ENCODE measurements at places on chromosomes 3 and 15.

DNA sequence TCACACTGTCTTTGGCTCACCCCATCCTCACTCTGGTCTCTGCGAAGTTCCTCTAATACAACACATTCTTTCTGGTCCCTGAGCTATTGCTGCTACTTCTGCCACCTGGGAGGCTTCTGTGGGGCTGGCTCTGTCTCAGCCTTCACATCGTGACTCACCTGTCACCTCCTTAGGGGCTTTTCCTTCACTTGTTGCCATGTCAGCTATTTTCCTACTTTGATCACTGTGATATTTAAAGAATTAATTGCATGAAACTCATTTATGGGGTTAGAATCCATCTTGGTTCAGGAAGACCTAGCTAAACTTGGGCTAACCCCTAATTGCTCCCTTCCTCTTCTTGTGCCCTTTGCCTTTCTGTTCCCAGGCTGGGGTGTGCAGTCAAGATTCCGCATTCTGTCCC lies 346.9 kb downstream of the WDR72 start:
- DNase-seq, result no peak

- DNase-seq, result no peak
These were observed 85.6 kb downstream of the OSBPL10 start for GRCh38 chr3:31895471-31895870.

- DNase-seq, result no peak
These were observed 143.9 kb downstream of the NECTIN3 start for GRCh38 chr3:111215481-111215880.

DNA sequence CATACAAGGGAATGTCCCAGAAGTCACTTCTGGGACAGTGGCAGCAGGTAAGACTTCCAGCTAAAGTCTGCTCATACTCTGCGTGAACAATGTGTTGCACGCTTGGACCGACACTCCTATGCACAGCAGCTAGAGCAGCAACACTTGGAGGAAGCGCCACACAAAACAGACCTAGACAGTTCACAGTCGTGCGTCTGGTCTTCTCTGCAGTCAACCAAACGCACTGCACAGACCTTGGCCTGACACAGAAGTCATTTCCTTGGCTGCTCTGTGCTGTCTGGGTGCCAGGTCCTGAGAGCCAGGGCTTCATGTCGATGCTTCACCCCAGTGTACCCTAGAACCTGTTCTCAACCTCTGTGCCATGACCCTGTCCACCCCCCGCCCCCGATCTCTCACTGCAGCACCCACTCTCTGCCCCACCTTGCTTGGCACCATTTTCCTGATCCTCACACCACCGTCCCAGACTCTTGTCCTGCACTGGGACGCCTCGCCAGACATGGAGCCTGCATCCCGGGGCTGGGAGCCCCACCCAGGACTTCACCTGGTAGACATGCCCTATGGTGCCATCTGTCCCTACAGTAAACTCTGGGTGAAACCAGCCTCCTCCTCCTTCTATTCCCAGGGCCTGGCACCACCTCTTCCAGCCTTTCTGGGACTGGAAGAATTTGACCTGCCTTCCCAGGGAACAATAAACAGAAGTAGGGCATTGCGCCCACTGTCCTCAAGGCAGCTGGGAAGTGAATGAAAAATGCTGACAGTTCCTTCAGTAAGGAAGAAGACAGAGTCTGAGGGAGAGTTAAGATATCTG lies 3.1 kb downstream of the ATP10A start:
- no peak for DNase-seq

DNA sequence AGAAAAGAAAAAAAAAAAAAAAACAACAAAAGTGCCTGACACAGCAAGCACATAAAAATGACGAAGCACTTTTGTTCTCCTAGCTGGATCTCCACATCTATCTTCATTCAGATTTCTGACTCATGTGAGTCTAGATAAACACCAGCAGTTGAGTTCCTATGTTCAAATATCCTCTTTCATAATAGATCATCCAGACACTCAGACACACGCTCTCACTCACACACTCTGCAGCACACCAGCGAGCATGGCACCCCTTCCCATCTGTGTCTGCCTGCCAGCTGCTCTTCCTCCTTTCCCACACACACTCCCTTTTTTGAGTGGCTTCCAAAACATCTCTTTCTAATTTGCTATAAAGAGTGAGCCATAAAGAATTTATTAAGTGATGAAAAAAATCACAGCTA lies 19.8 kb upstream of the CELF6 start:
- DNase-seq, result peak; percentile 33

GRCh38 chr15:47987908-47988532 lies 132.8 kb upstream of the SLC24A5 start:
- peak; percentile 91 for DNase-seq

GRCh38 chr3:148861277-148861869 lies 3.7 kb upstream of the CPA3 start:
- DNase-seq, result peak; percentile 76

GRCh38 chr3:184428561-184429175 lies 48.8 kb downstream of the CHRD start:
- DNase-seq, result no peak

- DNase-seq, result no peak
These were observed 195.8 kb downstream of the ZMAT3 start for GRCh38 chr3:178875836-178876235.

- DNase-seq, result no peak
These were observed 41.4 kb upstream of the EIF1B start for GRCh38 chr3:40267937-40268724.

- no peak for DNase-seq
These were observed 34.9 kb downstream of the CRTC3 start for GRCh38 chr15:90564590-90564989.

- peak; percentile 25 for DNase-seq
These were observed 79.8 kb downstream of the LIPC start for GRCh38 chr15:58511599-58511987.

DNA sequence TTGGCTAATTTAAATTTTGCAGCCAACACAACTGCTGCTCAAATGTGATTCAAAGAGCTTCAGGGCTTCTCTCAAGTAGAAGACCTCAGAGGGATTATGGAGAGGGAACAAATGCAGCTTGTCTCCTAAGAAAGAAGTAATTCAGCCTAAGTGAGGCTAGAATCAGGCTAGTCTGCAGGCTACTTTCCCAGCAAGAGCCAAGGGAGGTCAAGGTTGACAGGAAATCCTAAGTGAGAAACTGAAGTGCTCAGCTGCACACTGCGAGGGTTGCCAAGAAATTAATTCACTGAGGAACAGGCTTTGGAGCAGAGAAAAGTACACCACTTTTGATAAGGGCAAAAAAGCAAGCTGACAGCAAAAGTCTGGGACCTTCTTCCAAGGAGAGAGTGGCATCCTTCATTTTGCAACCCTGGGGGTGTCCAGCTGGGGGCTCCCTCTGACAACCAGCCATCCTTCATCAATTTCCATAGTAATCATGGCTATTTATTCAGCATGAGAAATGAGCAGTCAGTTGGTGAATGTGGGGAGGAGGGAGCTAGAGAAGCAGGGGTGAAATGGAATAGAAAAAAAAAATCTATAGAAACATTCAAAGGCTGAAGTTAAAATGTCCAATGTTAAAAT lies 646.4 kb upstream of the ADAMTS9 start:
- DNase-seq, result no peak

DNA sequence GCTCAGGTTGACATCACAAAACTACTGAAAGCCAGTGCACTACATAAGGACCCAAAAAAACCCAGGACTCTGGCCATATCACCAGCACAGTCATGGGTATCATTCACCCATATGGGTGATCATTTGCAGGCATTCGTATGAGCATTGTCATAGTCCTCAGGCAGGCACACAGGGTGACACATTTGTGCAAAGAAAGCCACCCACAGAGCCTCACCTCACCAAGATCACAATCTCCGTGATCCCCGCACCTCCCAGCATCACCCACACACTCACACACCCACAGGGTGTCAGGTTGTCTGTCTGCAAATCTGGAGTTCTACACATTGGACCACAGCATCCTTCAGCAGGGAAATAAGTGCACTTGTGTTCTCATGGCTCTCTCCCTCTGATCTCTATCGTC lies 166.0 kb upstream of the LPP start:
- DNase-seq, result no peak

DNA sequence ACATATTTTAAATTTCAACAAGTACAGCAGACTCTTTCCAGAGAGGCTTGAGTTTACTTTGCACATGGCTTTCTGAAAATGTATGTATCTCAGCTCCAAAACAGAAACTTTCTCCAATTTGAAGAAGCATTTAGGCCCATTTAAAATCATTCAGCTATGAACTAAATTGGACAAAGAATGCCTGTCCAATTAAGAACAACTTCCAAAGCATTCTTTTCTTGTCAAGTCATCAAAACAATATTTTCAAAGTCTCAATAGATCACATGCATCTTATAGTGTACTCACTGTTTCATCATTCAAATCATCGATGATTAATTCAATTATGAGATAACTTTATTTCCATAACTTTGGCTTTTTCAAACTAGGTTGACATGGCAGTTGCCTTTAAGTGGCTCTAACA lies 95.2 kb downstream of the KBTBD8 start:
- no peak for DNase-seq

DNA sequence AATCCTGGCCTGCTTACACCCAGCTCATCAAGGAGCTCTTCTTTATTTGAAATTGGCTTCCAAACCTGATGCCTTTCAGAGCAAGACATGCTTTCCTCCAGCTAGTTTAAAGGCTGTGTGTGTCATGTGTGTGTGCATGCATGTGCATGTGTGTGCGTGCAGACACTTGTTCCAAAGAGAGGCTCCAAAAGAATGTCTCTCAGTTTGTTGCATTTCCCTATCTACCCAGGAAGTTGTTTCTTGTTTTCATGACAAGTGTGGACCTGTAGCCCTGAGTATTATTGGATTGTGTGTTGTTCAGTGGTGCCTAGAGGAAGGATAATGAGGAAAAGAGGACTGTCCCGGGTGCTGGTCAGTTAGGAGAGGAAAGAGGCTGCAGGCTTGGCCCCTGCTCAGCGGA lies 240.0 kb downstream of the THSD4 start:
- DNase-seq, result no peak

DNA sequence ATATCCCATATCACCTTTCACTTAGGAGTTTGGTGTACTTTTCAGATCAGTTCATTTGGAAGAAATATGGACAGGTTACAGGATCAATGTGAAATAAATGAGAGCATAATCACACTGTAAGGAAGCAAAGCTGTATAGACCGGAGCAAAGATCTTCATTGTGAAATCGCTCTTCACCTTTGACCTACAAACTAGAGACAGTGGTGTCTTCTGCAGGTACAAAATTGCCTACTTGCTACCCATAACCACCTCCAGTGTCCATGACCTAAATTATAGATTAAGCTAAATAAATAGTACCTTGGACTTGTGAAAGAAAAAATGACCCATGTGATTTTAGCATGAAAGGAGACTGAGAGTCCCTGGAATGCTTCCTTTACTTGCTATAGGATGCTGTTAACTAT lies 379.5 kb upstream of the SUCLG2 start:
- DNase-seq, result no peak

DNA sequence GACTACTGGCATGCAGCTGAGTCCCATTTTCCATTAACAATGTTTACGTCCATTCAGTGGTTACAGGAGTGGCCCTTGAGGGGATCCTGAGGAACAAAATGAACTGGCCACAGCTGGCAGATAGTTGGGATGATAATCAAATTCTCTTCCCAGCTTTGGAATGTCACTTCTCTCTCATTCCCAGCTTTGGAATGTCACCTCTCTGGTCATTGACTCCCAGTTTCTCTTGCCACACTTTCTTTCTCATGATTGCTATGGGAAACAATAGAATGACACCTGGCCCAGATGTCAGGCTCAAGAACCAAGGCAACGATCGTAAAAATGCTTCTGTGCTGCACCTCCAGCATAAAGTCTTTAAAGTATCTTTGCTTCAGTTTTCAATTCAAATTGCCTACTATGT lies 34.0 kb downstream of the ATP13A4 start:
- no peak for DNase-seq

- DNase-seq, result no peak
These were observed 210.4 kb downstream of the ATP10A start for GRCh38 chr15:25652704-25653103.

GRCh38 chr3:170485696-170486095 lies 67.0 kb downstream of the CLDN11 start:
- DNase-seq, result no peak

DNA sequence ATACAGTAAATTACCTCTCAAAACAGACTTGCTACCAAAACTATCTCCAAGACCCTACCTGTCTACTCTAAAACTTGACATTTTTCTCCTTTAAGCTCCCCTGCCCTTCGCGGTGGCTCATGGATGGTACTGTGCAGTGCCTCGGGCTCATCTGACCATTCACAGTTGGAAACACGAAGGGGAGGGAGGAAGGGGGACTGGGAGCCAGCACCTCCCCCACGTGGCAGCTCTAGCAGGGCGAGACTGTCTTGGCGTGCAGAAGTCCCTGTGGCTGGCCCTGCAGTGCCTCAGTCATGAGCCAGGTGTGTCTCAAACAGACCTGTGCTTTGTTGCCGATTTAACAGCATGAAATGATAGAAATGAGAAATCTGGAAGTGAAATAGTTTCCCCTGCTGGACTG lies 372.0 kb downstream of the GABRG3 start:
- peak; percentile 48 for DNase-seq

GRCh38 chr3:100602506-100603444 lies 6.6 kb upstream of the ADGRG7 start:
- no peak for DNase-seq

DNA sequence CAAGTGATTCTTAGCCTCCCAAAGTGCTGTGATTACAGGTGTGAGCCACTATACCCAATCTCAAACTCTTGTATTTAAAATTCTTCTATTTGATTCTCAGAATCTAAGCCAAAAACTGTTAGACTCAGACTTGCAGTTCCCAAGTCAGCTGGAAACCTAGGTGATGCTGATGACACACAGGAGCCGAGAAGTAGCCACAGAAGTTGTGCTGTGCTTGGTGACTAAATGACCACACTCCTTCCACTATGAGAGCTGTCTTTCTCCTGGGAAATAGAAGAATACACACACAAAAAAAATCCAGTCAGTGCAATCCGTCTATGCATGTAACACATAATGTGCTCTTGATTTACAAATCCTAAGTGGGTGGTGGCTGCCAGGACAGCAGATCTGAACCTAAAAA lies 33.9 kb downstream of the ILDR1 start:
- no peak for DNase-seq

DNA sequence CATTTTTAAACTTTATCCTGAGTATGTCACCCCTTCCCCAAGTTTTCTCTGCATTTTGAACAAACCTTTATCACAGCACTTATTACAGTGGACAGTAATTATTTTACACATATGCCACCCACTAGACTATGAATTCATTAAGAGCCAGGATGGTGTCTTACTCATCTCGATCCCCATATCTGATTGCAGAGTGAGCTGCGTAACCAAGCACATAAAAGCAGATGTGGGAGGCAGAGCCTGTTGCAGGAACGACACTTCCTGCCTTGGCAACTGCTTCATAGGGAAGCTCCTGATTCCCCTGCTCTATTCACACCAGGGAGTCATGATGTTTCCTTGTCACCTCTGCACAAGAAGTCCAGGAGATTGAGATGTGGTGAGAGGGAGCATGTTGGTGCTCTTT lies 91.1 kb downstream of the MINAR1 start:
- no peak for DNase-seq

DNA sequence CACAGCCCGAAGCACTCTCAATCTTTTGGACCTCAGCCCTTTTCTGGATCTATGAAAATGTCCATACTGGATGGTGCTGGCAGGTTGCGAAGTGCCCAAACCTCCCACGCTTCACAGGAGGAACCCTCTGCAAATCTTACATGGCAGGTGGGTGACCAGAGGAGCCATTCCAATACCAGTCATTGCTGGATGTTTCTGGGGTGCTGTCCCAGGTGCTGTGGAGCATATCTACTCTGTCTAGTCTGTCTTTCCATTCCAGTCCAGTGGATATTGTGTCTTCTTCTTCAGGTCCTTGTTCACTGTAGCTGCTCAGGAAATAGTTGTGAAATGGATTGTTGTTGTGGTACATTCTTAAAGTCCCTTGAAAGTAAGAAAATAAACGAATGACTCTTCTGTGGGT lies 10.7 kb upstream of the ADIPOQ start:
- no peak for DNase-seq

GRCh38 chr3:48427630-48427962 lies 2.3 kb downstream of the PLXNB1 start:
- DNase-seq, result no peak
